ENCODE measurements at places on chromosomes 1 and 21.
A peak's percentile ranks its signal among the peaks of the same experiment; 100 is the strongest.

GRCh38 chr1:118081387-118081786, 103.6 kb downstream of the SPAG17 start:
- no peak for DNase-seq

DNA sequence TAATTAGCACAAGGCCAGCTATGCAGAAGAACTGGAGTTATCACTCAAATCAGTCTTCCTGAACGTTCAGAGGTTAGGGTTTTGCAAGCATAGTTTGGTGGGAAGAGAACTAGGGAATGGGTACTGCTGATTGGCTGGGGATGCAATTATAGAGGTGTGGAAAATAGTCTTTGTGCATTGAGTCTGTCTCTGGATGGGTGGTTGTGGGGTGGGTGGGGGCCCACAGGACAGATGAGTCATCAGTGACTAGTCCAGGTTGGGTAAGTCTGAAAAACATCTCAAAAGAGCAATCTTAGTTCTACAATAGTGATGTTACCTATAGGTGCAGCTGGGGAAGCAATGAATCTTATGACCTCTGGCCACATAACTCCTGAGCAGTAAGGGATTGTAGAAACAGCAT, 89.7 kb upstream of the HMCN1 start:
- peak; percentile 41 for DNase-seq

- DNase-seq: no peak
These were observed 4.9 kb downstream of the B3GALT2 start for GRCh38 chr1:193181536-193181935.

DNA sequence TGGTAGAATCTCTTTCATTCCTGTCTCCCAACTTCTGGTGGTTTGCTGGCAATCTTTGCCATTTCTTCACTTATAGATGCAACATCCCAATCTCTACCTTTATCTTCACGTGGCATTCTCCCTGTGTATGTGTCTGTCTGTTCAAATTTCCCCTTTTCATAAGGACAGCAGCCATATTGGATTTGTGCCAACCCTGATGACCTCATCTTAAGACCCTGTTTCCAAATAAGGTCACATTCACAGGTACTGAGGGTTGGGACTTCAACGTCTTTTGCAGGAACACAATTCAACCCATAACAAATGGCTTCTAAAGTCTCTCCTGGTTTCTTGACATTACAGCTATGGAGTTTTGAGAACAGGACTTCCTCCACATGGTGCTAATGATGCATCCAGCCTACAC, 84.5 kb upstream of the OLIG2 start:
- no peak for DNase-seq

DNA sequence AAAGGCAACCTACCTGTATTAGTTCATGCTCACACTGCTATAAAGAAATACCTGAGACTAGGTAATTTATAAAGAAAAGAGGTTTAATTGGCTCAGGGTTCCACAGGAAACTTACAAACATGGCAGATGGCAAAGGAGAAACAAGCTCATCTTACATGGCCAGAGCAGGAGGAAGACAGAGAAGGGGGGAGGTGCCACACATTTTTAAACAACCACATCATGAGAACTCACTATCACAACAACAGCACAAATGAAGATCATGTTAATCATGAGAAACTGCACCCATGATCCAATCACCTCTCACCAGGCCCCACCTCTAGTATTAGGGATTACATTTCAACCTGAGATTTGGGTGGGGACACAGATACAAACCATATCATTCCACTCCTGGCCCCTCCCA, 90.6 kb upstream of the KCTD3 start:
- no peak for DNase-seq

DNA sequence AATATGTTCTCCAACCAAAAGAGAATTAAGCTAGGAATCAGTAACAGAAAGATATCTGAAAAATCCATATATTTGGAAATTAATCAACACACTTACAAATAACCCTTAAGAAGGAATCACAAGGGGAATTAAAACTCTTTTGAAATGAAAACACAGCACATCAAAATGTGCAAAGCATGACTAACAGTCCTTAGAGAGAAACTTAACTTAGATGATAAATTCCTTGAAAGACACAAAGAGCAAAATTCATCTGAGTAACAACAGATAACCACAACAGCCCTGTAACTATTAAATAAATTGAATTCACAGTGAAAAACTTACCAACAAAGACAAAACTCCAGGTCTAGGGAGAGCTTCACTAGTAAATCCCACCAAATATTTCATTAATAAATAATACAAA, 283.8 kb downstream of the SDCCAG8 start:
- no peak for DNase-seq

GRCh38 chr1:38241594-38242334, 195.2 kb upstream of the POU3F1 start:
- DNase-seq: no peak

GRCh38 chr1:201653233-201653632, 114.3 kb downstream of the NAV1 start:
- no peak for DNase-seq

DNA sequence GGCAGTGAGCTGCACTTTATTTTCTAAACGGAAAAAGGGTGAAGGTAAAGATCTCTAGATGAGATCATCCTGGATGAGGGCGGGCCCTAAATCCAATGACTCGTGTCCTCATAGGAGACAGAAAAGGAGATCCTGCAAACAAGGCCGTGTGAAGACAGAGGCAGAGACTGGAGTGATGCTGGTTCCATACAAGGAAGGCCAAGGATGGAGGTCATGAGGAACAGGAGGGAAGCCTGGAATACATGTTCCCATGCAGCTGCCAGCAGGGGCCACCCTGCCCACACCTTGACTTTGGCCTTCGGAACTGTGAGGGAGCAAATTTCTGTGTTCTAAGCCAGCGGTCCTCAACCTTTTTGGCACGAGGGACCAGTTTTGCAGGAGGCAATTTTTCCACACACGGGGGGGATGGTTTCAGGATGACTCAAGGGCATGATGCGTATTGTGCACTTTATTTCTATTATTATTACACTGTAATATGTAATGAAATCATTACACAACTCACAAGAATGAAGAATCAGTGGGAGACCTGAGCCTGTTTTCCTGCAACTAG, 94.3 kb downstream of the PSMG1 start:
- peak; percentile 4 for DNase-seq

- DNase-seq: peak; percentile 5
These were observed 160.9 kb downstream of the GABPA start for GRCh38 chr21:25895565-25896205.

GRCh38 chr1:231618609-231619256, 7.9 kb upstream of the DISC1 start:
- no peak for DNase-seq

DNA sequence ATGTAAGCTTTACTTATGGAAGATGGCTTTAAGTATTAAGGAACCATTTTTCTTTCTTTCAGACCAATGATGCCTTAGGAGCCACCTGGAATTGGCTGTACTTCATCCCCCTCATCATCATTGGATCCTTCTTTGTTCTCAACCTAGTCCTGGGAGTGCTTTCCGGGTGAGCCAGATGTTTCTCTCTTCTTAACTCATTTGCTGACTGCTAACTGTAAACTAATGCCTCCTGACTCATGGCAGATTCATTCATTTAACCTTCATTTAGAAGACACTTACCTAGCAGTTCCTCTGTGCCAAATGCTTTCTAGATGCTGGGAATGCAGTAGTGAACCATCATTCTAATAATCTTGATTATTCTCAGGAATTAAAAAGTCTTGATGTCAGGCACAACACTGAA, 168.0 kb downstream of the CACNA1E start:
- DNase-seq: no peak

DNA sequence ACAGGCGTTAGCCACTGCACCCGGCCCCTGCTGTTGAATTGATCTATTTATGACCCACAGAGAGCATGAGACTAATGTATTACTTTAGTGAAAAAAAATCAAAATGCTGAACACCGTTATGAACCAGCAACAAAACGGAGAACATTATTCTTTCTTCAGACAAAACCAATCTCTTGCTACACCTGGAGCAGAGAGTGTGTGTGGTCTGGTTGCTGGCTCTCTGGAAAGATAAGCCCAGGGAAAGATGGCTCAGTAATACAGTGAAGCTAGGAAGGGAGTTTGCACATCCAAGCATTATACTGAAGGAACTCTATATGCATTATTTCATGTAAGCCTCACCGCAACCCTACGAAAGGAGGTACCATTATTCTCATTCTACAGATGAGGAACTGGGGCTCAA, 117.0 kb downstream of the GLUL start:
- no peak for DNase-seq

DNA sequence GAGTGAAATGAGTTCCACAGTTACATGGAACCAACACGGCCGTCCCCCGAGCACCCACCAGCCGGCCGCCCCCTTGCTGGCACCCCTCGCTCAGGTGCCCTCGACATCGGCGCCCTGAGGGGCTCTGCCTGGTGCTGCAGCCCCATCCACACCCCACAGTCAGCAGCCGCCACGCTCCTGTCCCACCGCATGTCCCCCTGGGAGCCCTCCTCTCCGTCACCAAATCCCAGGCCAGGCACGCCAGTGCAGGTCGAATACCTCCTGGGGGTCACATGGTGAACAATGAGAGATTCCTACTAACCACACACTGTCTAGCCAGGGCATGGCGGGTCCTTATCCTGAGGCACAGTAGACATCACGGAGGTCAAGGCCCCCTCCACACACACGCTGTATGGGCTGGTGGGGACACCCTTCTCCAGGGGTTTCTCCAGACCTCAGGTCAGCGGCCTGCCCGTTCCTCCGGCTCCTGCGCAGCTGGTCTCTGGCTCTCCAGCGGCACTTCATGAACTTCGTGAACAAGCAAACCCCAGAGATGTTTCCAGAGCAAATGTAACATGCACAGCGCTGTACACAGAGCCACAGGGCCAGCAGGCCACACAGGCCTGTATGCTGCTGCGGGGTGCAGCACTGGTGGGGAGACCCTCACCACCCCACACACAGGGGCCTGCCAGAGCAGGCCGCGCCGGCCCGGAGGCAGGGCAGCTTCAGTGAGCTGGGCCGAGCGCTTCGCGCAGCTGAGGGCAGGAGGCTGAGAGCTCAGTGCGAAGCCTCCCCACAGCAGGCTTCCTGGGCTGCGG, 21.8 kb downstream of the POFUT2 start:
- DNase-seq: no peak

DNA sequence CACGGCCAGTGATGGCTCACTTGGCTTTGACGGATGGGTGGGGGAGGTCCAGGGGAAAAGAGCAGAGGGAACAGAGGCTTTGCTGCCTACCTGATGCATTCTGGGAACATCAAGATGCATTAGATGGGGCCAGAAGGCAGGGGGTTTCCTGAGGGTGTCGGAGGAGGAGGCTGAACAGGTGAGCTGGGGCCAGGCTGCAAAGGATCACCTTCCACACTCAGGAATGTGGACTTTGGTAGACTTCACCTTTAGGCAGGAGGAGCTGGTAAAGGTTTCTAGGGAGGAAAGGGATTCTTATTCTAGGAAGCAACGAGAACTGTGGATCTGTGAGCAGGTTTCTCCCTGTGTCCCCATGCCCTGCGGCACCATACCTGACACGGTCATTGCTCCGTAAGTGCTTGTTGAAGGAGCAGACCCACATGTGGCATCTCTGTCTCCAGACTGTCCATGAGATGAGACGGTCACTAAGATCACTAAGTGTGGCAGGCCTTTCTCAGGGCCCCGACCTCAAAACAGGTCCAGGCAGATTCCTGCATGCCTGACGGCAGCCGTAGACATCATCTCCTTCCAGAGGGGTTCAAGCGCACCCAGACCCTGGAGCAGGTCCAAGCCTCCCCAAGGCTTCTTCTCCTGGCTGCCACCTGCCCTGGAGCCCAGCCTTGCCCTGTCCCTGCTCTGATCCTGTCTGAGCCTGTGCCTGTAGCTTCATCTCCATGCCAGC, 89.1 kb upstream of the SLC25A33 start:
- no peak for DNase-seq
